Breast epithelium (tissue), 4 donors: ENCODE measurements at places on chromosomes 3 and 15.

- DNase-seq, result no peak
Observed at GRCh38 chr3:48656841-48657281, 5.8 kb downstream of the CELSR3 start.

- no peak for DNase-seq
Observed at GRCh38 chr3:142705198-142705597, 18.6 kb upstream of the TRPC1 start.

GRCh38 chr3:182149594-182149993 lies 437.9 kb downstream of the SOX2 start:
- DNase-seq, result no peak

DNA sequence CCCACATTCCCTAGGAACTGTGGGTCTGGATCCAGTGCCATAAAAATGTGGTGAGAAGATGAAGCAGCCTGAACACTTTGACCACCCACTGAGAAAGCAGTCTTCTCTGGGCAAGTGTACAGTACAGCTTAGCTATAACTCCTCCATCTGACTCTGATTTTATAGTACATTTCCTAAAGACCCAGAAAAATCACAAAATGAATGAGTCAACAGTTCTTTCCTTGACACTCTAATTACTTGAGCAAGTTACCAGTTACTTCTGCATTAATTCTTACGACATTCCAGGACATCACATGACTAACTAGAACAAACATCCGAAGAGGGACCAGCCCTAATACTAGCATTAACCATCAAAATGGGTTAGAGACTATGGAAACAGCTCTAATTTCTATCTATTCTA lies 148.1 kb upstream of the PEX5L start:
- DNase-seq, result no peak

- DNase-seq, result no peak
Observed at GRCh38 chr15:90836296-90836871, 32.0 kb upstream of the FURIN start.

DNA sequence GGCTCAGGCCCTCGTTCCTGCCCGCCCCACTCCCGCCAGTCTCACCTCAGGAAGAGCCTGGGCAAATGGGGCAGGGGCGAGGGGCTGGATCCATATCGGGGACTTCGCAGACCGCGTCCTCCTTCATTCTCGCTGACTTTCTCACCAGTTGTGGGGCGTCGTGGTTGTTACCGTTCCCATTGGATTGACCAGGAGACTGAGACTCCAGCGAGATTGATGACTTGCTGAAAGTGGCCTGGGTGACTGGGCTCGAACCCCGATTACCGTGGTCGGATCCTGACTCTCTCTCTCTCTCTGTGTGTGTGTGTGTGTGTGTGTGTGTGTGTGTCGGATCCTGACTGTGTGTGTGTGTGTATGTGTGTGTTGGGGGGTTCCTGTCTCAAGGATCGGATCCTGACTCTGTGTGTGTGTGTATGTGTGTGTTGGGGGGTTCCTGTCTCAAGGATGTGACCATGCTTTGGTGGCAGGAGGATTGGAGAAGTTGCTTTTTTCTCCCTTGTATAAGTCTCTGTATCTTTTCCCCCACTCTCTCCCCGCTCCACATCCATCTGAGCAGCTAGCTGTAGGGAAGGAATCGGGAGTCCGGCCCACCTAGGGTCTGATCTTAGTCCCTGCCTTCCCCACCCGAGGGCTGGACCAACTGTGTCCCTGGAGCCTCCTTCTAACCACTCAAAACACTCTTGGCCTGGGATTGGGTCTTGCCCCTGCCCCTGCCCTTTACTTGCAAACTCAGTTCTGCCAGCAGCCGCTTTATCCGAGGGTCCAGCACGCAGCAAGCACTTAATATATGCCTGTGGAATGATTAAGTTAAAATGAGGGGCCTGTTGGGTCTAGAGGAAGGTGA lies 603 bp downstream of the PLEKHO2 start:
- DNase-seq, result no peak

GRCh38 chr3:59069838-59070237 lies 20.0 kb upstream of the CFAP20DC start:
- DNase-seq, result no peak

- no peak for DNase-seq
Observed at GRCh38 chr3:50352781-50353180, 2.1 kb downstream of the CYB561D2 start.

DNA sequence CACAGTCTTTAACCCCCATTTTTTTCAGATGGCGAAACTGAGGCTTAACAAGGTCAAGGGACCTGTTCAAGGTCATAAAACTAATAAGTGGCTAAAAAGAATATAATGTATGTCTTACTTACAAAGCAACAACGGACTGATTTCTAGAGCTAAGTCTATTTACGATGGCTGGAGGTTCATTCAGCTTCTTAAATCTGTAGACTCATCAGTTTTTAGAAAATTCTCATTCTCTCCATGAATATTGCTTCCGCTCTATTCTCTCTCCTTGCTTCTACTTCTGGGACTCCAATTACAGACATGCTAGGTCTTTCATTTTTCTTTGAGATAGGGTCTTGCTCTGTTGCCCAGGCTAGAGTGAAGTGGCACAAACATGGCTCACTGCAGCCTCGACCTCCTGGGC lies 68.9 kb downstream of the WHAMM start:
- DNase-seq, result no peak

- no peak for DNase-seq
Observed at GRCh38 chr3:178422406-178422805, 113.8 kb upstream of the KCNMB2 start.
